Nasal cavity respiratory epithelium epithelial cell of viscerocranial mucosa (primary cell): ENCODE measurements at places on chromosomes 6 and 20. TPM values are rescaled to one million over a fixed set of nuclear protein-coding genes. Genes with fewer than 3 reads are reported as not detected.

The FAM120B gene
- 10.9 and 22.1 TPM in 2 replicates for total RNA-seq

The MYT1 gene
- total RNA-seq = not detected in 2 replicates

The GNRH2 gene
- 0.14 TPM in 1 of 2 replicates, not detected in the other for total RNA-seq

The SIRPA gene
- total RNA-seq = 8.5 and 30.3 TPM in 2 replicates

The ARFGEF3 gene
- total RNA-seq = 8.9 and 17.8 TPM in 2 replicates

The PBOV1 gene
- total RNA-seq = not detected in 2 replicates

The FILIP1 gene
- total RNA-seq = under 0.01 and 0.14 TPM in 2 replicates

The CST2 gene
- total RNA-seq = 0.14 TPM in 1 of 2 replicates, not detected in the other

The CLIC5 gene
- 0.07 TPM in 1 of 2 replicates, not detected in the other for total RNA-seq

The SLC35D3 gene
- not detected in 2 replicates for total RNA-seq

The HELZ2 gene
- total RNA-seq = 33.5 and 51.0 TPM in 2 replicates

The TRERF1 gene
- total RNA-seq = 1.7 and 9.3 TPM in 2 replicates

The CRISP3 gene
- total RNA-seq = 0.07 and 0.34 TPM in 2 replicates

The DEF6 gene
- total RNA-seq = 23.2 and 24.6 TPM in 2 replicates

The PDYN gene
- total RNA-seq = not detected in 2 replicates

The WDR46 gene
- total RNA-seq = 55.0 and 84.4 TPM in 2 replicates

The ARG1 gene
- under 0.01 TPM in 1 of 2 replicates, not detected in the other for total RNA-seq

The ABHD16B gene
- total RNA-seq = not detected in 2 replicates

The ENPP5 gene
- total RNA-seq = 0.34 and 7.1 TPM in 2 replicates

The GLP1R gene
- not detected in 2 replicates for total RNA-seq

The LPA gene
- total RNA-seq = 0.43 TPM in 1 of 2 replicates, not detected in the other

The MTCH1 gene
- total RNA-seq = 119 and 145 TPM in 2 replicates

The PEX7 gene
- total RNA-seq = 14.7 and 15.9 TPM in 2 replicates

The SRC gene
- 14.4 and 63.5 TPM in 2 replicates for total RNA-seq

The HLA-G gene
- 2.9 and 9.9 TPM in 2 replicates for total RNA-seq

The ULBP3 gene
- 6.5 and 9.8 TPM in 2 replicates for total RNA-seq

The GPSM3 gene
- 0.71 and 1.0 TPM in 2 replicates for total RNA-seq

The SNRPB gene
- total RNA-seq = 112 and 222 TPM in 2 replicates

The CD93 gene
- under 0.01 and 0.14 TPM in 2 replicates for total RNA-seq

The F13A1 gene
- not detected in 2 replicates for total RNA-seq

The L3MBTL1 gene
- total RNA-seq = 3.1 and 7.0 TPM in 2 replicates

The TP53TG5 gene
- total RNA-seq = not detected in 2 replicates

The CNR1 gene
- not detected in 2 replicates for total RNA-seq

The GRIK2 gene
- total RNA-seq = 0.21 and 0.34 TPM in 2 replicates

The DIDO1 gene
- 28.7 and 43.3 TPM in 2 replicates for total RNA-seq

The COL11A2 gene
- under 0.01 and 0.36 TPM in 2 replicates for total RNA-seq
